ENCODE measurements at places on chromosomes 5 and 9.

GRCh38 chr5:66828548-66829357, 232.6 kb downstream of the MAST4 start:
- peak; percentile 61 for DNase-seq

- DNase-seq: no peak
Measured at GRCh38 chr9:115882911-115883310, 270.7 kb upstream of the PAPPA start.

DNA sequence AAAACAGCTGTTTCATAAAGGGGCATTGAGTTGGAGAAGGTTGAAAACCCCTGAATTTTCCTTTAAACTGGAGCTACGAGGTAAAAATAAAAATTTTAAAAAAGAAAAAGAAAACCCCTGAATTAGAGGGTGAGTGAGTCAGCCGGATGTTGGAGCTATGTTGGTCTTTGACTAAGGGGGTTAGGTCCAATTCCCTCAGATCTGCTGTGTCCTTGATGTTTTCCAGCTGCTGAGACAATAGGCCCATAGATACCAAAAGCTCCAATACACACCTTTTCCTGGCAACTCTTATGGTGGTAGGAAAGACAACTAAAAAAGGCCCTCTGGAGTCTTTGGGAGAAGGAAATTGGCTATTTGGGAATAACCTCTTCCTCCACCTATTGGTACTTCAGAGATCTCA, 79.4 kb upstream of the SAP30L start:
- DNase-seq: no peak

DNA sequence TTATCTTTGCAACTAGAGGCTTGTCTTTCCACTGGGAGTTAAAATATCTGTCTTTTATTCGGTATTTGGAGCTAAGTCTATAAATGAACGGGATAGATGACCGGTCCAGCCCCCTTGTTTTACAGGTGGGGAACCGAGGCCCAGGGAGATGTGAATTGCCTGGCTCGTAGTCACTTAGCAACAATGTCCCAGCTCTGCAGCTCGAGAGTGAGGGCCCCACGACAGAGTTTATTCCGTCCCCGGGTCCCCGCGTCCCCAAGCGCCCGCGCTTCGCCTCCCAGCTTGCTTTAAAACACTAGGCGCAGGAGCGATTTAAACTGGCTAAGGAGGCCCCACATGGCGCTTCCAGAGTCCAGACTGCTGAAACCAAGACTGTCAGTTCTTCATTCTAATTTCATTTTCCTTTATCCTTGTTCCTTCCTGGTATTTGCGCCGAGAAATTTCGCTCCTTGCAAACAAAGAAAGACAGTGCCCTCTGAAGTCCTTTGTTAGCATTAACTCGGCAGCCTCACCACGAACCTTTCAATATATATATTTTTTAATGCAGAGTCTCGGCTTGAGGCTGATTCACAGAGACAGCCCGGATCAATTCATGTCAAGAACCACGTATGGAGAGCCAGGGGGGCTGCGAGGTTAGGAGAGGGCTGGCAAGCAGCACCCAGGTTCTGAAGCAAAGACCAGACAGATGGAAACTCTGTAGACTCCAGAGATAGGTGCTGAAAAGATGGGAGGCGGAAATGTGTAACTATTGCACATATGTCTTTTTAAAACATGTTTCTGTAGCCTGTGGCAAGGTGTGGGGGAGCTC, 1.4 kb upstream of the ENC1 start:
- peak; percentile 36 for DNase-seq

GRCh38 chr9:35705836-35706430, 16.2 kb upstream of the TPM2 start:
- DNase-seq: no peak

GRCh38 chr9:93646640-93647178, 70.3 kb downstream of the PHF2 start:
- no peak for DNase-seq
